ENCODE measurements at places on chromosomes 16 and 17.

DNA sequence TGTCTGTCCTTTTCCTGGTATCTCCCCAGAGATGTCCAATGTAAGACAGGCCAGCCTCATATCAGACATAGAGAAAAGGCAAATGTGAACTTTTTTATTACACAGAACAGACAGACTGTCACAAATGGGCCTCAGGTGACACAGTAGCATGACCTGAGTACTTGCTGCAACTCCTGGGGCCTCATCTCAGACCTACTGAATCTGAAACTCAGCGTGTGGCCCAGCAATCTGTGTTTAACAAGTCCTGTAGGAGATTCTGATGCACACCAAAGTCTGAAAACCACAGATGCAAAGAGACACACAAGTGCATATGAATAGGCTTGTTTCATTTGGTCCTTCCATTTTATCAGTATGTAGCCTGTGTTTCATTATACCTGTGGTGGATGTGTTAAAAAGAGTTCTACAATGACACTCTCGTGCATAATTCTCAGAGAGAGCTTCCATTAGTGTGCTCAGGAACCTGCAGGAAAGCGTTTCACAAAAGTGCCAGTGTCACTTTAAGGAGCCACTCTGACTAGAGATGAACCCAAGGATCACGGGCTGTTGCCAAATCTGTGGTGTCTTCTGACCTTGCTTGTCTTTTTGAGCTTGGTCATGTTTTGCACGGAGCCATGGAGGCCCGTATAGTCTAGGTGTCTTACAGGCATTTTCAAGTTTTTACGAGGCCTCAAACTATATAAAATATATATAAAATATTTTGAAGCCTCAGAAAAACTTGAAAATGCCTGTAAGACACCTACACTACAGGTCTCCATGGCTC, 33.8 kb upstream of the NF1 start:
- no peak for DNase-seq

DNA sequence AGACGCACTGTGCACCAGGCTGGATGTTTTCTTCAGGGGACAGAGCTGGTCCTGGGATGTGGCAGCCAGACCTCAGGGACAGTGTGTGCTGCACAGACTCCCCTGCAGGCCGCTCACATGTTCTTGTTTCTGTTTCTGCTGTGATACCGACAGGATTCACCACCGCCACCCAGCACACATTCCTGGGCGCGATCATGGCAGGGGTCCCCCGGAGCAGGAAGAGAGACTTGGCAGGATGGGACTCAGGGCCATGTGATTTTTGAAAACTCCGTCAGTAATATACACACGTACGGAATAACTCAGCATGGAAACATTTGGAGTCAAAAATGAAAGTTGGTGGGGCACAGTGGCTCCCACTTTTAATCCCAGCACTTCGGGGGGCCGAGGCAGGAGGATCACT, 79.0 kb downstream of the HAPSTR1 start:
- no peak for DNase-seq

DNA sequence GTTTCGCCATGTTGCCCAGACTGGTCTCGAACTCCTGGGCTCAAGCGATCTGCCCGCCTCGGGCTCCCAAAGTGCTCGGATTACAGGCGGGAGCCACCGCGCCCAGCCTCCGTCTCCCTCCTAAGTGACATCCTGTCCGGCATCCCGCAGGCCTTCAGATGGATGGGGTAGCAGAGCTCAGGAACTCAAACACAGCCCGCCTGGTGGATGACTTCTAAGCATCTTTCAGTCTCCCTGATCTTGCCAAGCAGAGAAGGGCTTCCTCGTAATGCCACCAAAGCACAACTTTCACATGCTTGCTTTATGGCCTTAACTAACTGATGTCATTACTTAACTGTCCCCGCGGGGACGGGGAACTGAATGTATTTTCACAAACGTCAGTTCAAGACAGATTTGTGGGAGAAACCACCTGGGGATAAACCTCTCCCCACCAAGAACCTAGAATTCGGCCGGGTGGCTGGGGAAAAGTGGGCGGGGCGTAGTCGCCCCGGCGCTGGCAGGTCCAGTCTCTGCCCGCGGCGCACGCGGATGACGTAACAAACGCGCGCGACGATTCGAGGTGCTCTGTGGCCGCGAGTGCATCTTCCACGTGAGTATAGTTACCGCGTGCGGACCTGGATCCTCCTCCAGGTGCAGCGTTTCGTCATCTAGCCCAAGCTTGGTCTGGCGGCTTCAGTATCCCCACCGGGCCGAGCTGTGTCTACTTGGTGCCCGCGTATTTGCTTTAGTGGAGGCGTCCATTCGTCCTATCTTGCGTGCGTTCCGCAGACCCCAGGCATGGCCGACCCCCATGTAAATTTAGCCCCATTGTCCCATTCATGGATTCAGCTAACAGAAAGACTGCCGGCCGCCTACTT, at the start of gene PFAS:
TSS of gene PFAS (plus strand) at position 539 of the 857 bp plus-strand sequence. CDS start 4,649 bp downstream, outside the sequence.
- DNase-seq: peak; percentile 93

GRCh38 chr16:2482708-2483534, 8.0 kb downstream of the TBC1D24 start:
- no peak for DNase-seq

DNA sequence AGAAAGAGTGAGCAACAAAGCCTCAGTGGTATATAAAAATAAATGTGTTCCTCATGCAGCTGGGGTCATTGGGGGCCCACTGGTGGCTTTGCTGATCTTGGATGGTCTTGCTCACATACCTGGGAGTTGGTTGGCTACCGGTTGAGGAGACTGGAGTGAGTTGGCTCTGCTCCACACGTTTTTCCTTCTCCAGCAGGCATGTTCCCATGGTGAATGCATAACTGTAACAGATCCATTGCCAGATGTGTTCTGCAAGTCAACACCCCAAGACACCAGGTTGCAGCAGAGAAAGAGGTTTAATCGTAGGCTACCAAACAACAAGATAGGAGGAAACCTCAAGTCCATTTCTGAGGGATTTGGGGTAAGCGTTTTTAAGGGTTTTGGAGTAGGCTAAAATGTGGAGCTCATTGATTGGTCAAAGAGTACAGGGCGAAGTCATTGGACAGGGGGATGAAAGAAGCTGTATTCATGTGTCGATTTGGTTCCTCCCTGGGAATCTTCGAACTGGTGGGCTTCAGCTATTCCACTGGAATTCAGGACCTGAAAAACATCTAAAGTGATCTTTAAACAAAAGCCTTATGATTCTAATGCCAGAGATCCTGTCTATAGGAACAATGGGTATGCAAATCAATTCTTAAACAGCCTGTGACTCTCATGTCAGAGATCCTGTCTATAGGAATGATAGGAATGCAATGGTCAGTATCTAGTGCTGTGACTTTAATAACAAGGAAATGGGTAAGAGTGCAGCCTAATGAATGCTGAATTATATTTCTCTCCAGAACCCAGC, 467.5 kb upstream of the C16orf82 start:
- DNase-seq: no peak

- DNase-seq: peak; percentile 31
Measured at GRCh38 chr17:10126616-10127501, 71.5 kb downstream of the GAS7 start.

GRCh38 chr16:57763285-57764005, 27.9 kb downstream of the KATNB1 start:
- DNase-seq: no peak

DNA sequence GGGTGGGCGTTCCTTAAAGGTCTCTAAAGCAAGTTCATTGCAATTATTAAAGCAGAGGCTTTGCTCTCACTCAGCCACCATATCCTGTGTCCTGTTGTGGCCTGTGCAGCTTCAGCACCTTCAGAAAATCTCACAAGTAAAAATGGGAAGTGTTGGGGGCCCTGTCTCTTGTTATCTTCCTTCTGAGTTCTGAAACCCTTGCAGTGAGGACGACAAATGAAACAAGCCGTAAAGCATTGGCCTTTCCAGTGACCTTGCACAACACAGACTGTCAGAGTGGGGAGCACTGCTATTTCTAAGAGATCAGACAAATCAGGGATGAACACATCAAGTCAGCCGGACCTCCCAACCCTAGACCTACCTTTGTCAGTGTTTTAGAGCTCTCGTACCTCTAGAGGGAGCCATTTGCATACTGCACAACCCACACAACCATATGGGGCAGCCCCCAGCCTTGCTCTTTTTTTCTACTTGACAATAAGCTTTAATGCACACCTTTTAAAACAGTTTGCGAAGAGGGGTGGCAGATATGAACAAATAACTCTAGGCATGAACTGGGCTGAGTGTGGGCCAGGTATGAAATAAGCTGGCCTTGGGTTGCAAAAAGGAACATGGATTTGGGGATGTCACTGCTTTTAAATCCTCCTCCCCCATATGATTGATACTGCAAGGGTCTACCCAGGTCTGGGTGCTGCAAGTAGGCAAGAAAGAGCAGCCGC, 89.8 kb downstream of the KATNIP start:
- DNase-seq: peak; percentile 83

DNA sequence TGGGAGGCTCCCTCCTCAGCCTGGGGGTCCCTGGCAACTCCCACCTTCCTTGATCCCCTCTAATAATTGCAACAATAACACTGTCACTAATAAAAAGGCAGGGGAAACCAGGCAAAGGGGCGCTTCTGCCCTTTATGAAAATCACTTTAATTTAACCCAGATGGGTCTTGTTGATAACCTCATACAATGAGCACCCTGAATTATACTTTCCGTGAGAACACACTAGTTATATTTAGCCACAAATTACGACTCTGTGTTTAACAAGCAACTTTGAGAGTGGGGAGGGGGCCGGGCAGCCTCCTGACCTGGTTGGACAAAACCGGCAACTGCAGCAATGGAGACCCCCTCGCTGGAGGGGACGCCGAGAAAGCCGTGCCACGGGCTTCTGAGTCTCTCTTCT, 5.7 kb upstream of the BAHCC1 start:
- no peak for DNase-seq

- DNase-seq: no peak
Measured at GRCh38 chr16:11416228-11417001, 71.2 kb downstream of the RMI2 start.

DNA sequence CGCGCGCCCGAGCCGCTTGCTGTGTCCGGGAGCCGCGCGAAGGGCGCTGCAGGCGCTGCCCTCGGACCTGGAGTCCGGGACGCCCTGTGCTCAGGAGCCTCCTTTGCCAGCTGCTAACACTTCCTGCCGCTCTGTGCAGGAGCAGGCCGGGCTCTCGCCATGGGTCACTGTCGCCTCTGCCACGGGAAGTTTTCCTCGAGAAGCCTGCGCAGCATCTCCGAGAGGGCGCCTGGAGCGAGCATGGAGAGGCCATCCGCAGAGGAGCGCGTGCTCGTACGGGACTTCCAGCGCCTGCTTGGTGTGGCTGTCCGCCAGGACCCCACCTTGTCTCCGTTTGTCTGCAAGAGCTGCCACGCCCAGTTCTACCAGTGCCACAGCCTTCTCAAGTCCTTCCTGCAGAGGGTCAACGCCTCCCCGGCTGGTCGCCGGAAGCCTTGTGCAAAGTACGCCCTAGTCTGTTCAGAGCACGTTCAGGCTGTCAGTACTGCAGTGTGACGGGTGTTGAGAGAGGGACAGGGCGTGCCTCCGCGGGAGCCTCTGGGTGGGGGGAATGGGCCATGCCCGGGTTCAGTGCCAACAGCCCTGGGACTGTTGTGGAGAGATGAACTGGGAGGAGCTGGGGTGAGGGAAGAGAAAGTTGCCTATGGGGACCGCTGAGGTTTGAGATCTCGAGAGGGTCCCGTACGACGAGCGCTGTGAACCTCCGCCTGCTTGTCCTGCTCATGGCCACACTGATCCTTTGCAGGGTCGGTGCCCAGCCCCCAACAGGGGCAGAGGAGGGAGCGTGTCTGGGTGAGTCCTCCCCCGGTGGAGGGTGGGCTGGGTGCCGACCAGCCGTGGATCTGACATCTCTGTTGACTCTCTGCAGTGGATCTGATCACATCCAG, 1.3 kb downstream of the ZNF276 start:
- DNase-seq: peak; percentile 66

- no peak for DNase-seq
Measured at GRCh38 chr17:62611728-62612127, 15.7 kb upstream of the MRC2 start.

DNA sequence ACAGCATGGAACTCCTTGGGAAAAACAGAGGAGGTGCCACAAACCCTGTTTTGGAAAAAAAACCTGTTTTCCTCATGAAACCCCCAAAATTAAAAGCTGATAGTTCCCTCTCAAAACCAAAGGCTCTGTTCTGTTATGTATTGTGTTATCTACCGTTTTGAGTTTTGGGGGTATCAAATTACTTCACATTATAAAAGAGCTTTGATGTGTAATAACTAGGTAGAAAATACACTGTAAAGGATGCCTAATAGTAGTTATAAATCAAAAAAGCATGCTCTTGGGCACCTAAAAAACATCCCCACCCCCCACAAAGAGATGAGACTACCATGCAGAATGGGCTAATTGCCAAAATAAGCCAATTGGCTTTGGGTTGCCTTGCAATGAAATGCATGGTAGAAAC, 30.8 kb downstream of the C16orf54 start:
- no peak for DNase-seq

- DNase-seq: no peak
Measured at GRCh38 chr17:30513346-30513745, 36.1 kb downstream of the GOSR1 start.

GRCh38 chr17:36594626-36595401, 3.1 kb downstream of the DHRS11 start:
- DNase-seq: no peak

Measured in GM13977 (cell line).